ENCODE measurements at places on chromosomes 11 and 22.

- no peak for DNase-seq
- H3K36me3 ChIP-seq: no peaks in the 10 kb centered on the region
- no peaks in the 10 kb centered on the region for H3K27me3 ChIP-seq
- peak overlapping the region; percentile 96 for H3K27ac ChIP-seq
Measured at GRCh38 chr11:130003717-130004001, 1.0 kb upstream of the PRDM10 start.

DNA sequence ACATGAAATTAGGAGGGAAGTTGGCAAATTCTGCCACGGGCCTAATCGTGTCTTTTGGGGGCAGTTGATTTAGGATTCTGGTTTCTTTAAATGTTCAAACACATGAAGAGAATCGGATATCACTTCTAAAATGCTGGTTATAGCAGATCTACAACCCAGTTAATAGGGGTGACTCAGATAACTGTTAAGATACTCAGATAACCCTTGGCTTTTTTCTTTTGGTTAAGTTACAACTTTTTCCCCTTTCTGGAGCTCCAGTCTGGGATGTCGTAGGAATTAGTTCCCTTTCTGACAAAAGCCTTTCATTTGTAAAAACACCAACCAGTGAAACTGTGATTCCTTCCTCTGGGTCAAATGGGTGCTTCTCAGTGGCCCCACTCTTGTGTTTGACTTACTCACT is 976 bp downstream of the DEPDC7 start:
- H3K36me3 ChIP-seq: no peaks in the 10 kb centered on the region
- H3K4me1 ChIP-seq: peaks cover 15% of the 10 kb centered on the region
- H3K4me3 ChIP-seq: no peak overlapping the region
- peaks cover 7% of the 10 kb centered on the region for H3K27me3 ChIP-seq
- no peak for DNase-seq
- no peak overlapping the region for H3K27ac ChIP-seq

- no peak overlapping the region for H3K4me3 ChIP-seq
- no peak for DNase-seq
- no peaks in the 10 kb centered on the region for H3K27me3 ChIP-seq
- H3K27ac ChIP-seq: no peak overlapping the region
- no peaks in the 10 kb centered on the region for H3K36me3 ChIP-seq
Measured at GRCh38 chr11:130418756-130419155, 9.7 kb downstream of the ADAMTS8 start.

- H3K27ac ChIP-seq: no peak overlapping the region
- H3K4me1 ChIP-seq: peaks cover 14% of the 10 kb centered on the region
- H3K27me3 ChIP-seq: no peaks in the 10 kb centered on the region
- H3K36me3 ChIP-seq: peaks cover 24% of the 10 kb centered on the region
Measured at GRCh38 chr22:40273319-40273718, 73.0 kb upstream of the ADSL start.

- peak overlapping the region; percentile 89 for H3K27ac ChIP-seq
- DNase-seq: peak; percentile 85
- peaks cover 48% of the 10 kb centered on the region for H3K4me1 ChIP-seq
- no peak overlapping the region for H3K4me3 ChIP-seq
- no peaks in the 10 kb centered on the region for H3K36me3 ChIP-seq
Measured at GRCh38 chr11:67240576-67241389, 25.5 kb upstream of the GRK2 start.

DNA sequence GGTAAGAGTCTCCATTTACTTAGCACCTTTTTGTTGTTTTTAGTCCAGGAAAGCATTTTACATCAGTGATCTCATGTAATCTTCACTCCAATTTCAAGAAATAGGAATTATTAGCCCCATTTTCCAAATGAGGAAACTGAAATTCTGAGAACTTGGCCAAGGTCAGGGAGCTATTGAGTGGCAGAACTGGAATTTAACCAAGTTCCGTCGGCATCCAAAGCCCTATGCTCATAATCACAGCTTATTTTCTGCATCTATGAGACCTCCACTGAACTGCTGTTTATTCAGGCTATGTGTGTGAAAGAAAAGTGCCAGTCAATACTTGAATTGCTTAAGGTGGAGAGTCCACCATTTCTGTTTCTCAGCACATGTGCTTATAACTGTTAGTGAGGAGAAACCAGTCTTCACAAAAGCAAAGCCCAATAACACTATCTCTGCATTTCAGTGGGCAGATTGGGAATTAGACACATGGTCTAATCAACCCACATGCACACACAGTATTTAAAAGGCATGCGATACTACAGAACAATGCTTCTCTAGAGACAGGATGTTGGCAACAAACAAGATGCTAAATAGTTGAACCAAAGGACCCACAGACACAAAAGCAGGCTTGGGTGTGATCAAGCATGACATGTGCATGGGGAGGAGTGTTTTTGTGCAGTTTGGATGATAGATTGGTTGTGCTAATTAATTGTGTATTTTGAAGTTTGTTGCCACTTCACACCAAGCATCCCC is 780.6 kb downstream of the OPCML start:
- H3K27me3 ChIP-seq: no peaks in the 10 kb centered on the region
- no peak overlapping the region for H3K27ac ChIP-seq
- no peaks in the 10 kb centered on the region for H3K36me3 ChIP-seq

DNA sequence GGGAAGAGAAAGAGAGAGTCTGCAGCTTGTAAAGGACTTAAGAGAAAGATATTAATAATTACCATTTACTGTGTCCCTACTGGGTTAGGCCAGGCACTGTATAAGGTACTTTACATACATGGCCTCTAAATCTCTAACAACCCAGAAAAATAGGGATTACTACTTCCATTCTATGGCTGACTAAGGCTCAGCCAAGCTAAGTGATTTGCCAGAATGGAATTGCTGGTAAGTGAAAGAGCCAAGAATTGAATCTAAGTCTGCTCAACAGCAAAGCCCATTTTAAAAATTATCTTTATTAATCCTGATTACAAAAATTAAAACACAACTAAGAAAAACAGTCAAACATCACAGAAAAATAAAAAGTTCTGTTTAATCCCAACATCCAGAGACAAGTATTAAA is 21.4 kb downstream of the XRRA1 start:
- no peaks in the 10 kb centered on the region for H3K4me1 ChIP-seq
- H3K27me3 ChIP-seq: no peaks in the 10 kb centered on the region
- no peak for DNase-seq

DNA sequence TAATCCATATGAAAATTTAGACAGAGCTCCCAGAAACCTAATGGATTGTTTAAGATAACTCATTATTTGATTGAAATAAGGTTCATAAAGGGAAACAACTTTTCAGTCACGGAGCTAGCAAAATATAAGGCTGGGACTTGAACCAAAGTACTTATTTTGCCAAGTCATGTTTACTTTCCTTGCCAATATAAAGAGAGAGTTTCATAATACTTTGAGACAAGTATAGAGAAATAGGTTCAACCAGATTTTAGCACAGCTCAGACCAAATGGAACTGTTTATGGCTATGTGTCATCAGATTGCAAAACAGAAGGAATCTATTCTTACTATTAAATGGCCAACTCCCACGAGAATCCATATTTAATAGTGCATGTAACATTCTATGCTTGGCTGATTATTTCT is 1517.5 kb upstream of the TENM4 start:
- no peak overlapping the region for H3K4me3 ChIP-seq
- no peaks in the 10 kb centered on the region for H3K36me3 ChIP-seq
- no peak for DNase-seq
- H3K4me1 ChIP-seq: no peaks in the 10 kb centered on the region
- H3K27ac ChIP-seq: no peak overlapping the region

DNA sequence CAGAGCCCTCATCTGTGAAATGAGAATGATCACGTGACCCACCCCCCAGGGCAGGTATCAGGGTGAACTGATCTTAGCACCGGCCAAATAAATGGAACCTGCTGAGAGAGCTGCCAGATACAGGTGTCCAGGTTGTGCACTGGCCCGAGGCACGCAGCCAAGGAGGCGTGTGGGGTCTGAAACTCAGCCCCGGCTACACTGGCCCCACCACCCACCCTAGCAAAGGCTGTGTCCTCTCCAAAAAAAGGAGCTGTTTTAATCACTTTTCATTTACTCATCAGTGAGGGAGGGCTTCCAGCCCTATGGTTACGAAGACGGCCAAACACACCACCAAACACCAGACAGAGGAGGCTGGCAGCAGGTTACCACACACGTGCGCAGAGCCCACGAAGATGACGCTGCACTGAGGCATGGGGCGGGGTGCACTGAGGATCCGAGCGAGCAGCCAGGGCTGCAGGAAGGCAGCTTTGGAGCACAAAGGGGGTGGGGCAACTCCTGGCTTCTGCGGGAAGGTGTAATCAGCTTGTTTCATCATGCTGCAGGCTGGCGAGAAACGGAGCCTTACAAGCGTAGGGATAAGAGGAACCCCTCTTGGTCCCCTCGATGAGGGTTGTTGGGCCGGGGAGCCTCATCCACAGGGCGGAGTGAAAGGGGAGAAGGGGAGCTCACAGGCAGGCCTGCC is 19.5 kb upstream of the SLC22A12 start:
- no peak overlapping the region for H3K4me3 ChIP-seq
- H3K27ac ChIP-seq: no peak overlapping the region
- H3K36me3 ChIP-seq: no peaks in the 10 kb centered on the region

DNA sequence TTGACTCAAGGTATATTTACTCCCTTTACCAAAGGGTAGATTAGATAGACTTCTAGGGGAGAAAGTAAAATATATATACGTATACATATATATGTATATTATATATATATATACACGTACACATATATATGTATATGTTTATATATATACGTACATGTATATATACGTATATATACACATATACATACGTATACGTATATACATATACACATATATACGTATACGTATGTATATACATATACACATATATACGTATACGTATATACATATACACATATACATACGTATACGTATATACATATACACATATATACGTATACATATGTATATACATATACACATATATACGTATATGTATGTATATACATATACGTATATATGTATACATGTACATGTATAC is 430.5 kb upstream of the ANO3 start:
- no peak overlapping the region for H3K4me3 ChIP-seq
- no peaks in the 10 kb centered on the region for H3K4me1 ChIP-seq
- H3K27ac ChIP-seq: no peak overlapping the region
- H3K27me3 ChIP-seq: no peaks in the 10 kb centered on the region
- no peak for DNase-seq
- H3K36me3 ChIP-seq: no peaks in the 10 kb centered on the region

DNA sequence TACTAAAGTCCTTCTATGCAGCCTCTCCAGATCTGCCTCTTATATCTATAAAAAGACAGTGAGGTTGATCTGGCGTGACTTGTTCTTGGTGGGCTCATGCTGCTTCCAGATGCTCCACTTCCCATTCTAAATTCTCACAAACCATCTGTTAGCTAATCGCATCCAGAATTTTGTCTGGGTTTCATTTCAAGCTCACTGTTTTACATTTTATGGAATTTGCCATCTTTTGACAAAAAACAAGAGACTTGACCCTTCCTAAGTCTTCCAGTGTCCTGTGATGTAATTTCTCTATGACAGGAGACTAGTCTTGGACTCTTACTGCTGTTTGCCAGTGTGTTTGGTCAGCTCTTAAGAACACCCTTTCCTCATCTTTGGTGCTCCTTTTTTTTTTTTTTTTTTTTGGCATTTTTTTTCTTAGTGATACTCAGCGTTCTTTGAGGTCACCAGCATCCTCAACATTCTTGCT is 23.0 kb downstream of the CRKL start:
- H3K4me3 ChIP-seq: no peak overlapping the region
- peaks cover 4% of the 10 kb centered on the region for H3K4me1 ChIP-seq
- no peak overlapping the region for H3K27ac ChIP-seq
- H3K36me3 ChIP-seq: peaks cover 11% of the 10 kb centered on the region
- no peaks in the 10 kb centered on the region for H3K27me3 ChIP-seq

DNA sequence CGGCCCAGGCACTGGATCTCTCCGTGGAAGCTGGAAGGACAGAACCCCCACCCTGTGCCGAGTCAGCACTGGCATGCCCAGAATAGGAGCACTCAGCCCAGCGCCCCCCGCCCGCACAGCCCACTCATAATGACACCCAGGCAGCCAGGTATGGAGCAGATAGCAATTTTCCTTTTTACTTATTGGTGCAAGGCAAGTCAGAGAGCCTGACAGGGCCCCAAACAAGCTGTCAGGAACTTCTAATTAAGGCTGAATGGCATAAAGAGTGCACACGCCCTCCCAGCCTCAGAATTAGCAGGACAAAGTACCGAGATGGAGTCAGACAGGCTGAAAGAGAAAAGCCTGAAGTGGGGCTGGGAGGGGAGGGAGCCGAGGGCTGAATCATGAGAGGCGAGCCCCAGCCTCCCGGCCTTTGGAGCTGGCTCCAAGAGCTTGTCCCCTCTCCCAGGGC is 76.9 kb downstream of the DSCAML1 start:
- no peak for DNase-seq
- H3K4me3 ChIP-seq: no peak overlapping the region
- H3K4me1 ChIP-seq: no peaks in the 10 kb centered on the region

DNA sequence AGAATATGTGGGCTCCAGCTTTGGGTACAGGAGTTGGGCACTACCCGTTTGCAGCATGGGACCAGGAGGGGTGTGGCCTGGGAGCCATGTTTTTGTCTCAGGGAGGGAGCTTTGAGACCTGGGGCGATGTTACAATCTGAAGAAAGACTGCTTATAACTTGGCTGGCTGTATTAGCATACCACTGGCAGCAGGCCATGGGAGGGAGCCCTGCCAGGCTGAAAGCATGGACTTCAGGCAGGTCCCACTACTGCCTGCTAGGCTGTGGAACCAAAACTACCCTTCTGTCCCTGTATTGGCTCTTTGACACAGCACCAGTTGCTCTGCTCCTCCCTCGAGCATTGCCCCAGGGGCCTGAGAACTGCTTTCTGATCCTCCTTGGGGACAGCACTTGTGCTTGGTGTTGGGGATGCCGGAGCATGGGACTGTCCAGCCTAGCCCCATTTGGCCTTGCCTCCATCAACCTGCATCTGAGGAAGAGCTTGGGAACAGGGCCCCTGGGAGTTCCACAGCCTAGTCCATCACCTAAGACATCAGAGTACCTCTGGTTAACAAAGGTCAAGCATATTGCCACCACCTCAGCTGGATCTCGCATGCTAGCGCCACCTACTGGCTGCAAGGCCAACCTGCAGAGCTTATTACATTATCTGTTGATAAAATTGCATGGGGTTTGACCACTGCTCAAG is 217.4 kb downstream of the SBF2 start:
- H3K4me3 ChIP-seq: no peak overlapping the region
- no peaks in the 10 kb centered on the region for H3K27me3 ChIP-seq

- H3K4me3 ChIP-seq: no peak overlapping the region
- H3K4me1 ChIP-seq: no peaks in the 10 kb centered on the region
- H3K27me3 ChIP-seq: peaks cover 9% of the 10 kb centered on the region
- no peaks in the 10 kb centered on the region for H3K36me3 ChIP-seq
Measured at GRCh38 chr22:49062802-49063544, 764.7 kb downstream of the BRD1 start.

GRCh38 chr22:28947125-28947524 is 63.8 kb downstream of the ZNRF3 start:
- no peak overlapping the region for H3K27ac ChIP-seq
- H3K36me3 ChIP-seq: no peaks in the 10 kb centered on the region
- DNase-seq: no peak
- H3K4me3 ChIP-seq: no peak overlapping the region
- no peaks in the 10 kb centered on the region for H3K27me3 ChIP-seq
